ENCODE measurements at places on chromosomes 7 and 10. TPM values are rescaled to one million over a fixed set of nuclear protein-coding genes. Genes with fewer than 3 reads are reported as not detected.

ABCB4 gene
- 0.32 TPM for total RNA-seq

CNPY4 gene
- 38.9 TPM for total RNA-seq

ERVW-1 gene
- total RNA-seq: not detected

OR2A5 gene
- total RNA-seq: not detected

SEMA3E gene
- 0.32 TPM for total RNA-seq

CRYGN gene
- total RNA-seq: not detected

RASA4B gene
- total RNA-seq: 8.3 TPM

CTAGE15 gene
- total RNA-seq: not detected

KCNH2 gene
- 0.06 TPM for total RNA-seq

PHKG1 gene
- total RNA-seq: 0.65 TPM

CALML3 gene
- total RNA-seq: not detected

TRIP6 gene
- total RNA-seq: 62.6 TPM

EXOC6 gene
- total RNA-seq: 178 TPM

CFAP70 gene
- total RNA-seq: 0.25 TPM
